Left kidney (tissue), 8 donors: ENCODE measurements at places on chromosomes 5 and 9. TPM values are rescaled to one million over a fixed set of nuclear protein-coding genes. Genes with fewer than 3 reads are reported as not detected.

IL13 gene
- 0.08 TPM for polyA plus RNA-seq

DNA sequence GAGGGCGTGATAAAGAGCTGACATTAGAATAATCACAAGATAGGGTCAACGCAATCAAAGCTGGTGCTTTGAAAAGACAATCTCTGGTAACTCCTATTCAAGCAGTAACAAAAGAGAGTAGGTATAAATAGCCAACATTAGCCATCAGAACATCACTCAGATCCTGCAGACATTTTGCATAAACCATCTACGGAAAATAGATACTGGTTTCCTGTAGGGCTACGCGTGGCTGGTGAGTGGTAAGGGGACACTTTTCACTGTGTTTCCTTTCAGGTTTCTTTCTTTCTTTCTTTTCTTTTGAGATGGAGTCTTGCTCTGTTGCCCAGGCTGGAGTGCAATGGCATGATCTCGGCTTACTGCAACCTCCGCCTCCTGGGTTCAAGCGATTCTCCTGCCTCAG, 22.3 kb downstream of the TTF1 start:
- no peak for DNase-seq

DNA sequence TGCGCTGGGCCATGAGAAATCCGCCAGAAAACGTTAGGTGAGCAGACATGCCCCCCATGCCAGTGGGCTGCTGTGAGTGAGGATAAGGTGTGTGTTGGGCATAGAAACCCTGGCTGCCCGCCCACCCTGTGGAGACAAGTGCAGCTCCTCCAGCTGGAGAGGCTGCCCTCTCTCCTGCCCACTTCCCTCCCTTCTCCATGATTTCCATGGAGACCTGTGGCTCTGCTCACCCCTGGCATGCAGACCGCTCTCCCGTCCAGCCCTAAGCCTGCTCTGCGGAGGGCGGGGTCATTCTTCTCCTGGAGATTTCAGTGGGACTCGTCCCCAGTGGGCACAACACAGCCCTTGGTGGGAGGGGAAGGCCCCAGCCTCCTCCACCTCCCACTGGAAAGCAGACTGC, 133.0 kb upstream of the FAM120A start:
- no peak for DNase-seq

DNA sequence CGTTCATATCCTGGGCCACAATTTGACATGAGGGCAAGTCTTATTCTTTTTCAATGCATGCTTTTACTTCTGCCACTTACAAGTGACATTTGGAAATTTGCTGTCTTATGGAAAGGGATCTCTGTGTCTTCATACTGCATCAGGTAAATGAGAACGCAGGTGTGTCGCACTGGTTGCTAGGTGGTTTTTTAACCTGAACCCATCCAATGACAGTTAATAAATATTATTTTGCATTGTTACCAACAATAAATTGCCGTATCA, 1.1 kb downstream of the ADAMTS16 start:
- no peak for DNase-seq

PCDHA7 gene
- polyA plus RNA-seq: 0.35 TPM
